ENCODE measurements at places on chromosomes 2 and 18. TPM values are rescaled to one million over a fixed set of nuclear protein-coding genes. Genes with fewer than 3 reads are reported as not detected.

DNA sequence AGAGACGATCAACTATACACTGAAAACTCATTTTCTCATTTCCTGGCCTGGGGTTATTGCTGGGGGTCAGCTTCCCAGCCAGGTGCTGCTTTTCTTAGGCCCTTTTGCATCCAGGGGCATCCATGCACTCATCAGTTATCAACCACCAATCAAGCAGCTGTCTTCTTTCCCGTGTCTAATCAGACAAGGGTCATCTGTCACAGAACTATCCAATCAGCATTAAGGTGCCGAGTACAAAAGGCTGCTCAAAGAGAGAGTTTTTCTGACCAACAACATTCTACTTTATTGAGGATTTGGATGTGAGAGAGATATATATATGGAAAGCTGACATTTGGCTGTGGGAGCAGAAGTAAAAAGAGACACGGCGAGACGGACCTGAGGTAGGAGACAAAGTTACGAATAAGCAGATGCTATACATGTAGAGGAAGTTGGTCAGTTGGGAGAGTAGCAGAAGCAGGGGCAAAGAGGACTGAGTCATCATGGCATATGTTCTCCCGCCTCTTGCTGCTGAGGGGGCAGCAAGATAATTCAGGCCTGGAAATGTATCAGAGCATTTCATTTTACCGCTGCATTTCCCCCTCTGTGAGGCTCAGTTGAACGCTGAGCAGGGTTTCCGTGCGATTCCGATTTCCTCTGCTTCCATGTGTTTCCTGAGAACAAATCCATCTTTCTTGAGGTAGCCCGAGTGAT is 129.3 kb downstream of the NUP35 start:
- no peak for DNase-seq

DNA sequence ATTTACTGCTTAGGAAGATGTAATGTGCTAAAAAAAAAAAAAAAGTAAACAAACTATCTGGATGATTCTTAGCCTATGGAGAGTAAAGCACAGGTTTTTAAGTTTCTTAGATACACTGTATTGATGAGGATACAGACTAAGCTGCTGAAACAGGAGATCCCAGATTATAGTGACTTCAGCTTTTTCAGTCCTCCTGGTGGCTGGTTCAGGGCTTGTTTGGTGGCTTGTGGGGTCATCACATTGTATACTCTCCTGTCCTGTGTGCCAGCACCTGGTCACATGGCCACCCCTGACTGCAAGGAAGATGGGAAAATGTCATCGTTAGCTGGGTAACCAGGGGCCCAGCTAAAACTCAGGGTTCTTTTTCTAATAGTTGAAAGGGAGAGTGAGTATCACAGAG is 31.4 kb downstream of the RAB31 start:
- no peak for DNase-seq

DNA sequence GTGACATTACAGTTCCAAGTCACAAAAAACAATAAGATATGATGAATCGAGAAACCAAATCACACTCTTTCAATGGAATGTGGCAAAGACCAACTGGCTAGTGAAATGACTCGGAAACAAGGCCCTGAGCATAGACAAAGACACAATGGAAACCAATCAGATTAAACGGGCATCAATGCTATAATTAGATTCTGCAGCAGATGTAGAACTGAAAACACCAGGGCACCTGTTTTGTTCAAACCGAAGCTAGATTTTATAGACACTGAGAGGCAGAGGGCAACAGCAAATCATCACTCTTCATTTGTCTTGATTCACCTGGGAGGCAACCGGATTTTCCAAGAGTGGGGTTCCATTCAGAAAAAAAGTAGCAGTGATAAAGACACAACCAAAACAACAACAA is 92.8 kb upstream of the BARD1 start:
- DNase-seq: no peak

Gene SPC25
- total RNA-seq: not detected

DNA sequence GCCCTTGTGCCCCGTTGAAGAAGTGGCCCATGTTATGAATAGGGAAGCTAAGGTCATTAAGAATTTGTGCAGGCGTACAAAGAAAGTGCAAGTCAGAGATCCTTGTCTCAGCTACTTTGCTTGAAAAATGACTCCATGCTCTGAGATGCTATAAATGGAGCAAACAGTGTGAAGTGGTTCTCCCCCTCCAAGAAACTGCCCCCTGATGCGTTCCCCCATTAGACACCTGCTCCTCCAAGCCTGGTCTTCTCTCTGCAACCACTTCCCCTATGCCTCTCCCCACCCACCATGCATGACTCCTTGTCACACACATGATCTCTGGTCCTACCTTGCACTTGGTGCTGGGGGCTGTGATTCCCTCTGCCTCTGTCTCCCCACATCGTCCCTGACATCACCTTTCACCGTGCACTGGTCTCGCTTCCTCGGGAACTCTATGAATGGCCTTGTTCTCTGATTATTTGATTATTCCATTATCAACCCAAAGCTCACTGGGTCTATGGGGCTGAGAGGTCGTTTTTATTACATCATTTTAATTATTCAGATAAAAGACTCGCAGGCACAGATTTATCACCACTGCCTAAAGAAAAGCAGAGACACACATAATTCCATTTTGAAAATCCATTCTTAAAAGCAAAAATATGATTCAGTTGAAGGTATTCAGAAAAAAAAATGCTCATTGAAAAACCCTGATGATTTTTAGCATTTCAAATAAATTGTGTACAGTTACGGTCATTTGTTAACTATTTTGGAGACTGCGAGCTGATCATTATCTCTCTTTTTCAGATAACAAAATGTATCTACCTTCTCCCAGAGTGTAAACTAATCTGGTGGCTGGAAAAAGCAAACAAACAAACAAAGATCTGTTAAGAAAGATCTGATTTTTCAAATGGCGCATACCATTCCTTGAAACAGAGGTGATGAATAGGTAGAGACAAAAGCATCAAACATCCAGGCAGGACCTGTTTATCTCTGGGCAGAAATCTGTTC is 294.9 kb downstream of the SOX11 start:
- DNase-seq: no peak

- peak; percentile 34 for DNase-seq
Observed at GRCh38 chr2:37833423-37833822, 91.7 kb upstream of the RMDN2 start.

DNA sequence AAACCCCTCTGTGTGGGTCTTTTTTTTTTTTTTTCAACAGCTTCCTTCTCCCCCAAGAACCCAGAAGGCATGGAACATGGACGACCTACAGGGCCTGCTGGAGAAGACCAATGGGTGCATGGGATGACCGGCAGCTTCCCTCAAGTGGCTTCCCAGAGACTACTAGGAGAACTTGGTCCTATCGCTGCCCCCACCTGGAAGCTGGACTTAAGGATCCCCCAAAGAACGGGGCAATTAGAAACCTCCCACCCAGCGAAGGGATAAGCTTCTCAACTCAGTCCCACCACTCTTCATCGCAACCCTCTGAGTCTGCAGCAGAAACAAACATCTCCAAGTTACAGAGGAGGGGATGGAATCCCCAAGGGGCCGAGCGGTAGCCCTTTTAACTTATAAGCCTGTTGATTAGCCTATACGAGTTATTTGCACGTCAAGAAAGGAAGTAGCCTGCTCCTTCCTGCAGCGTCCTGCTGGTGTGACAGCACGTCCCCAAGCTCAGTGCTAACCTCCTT is 1.4 kb downstream of the ACTR1B start:
- DNase-seq: no peak

DNA sequence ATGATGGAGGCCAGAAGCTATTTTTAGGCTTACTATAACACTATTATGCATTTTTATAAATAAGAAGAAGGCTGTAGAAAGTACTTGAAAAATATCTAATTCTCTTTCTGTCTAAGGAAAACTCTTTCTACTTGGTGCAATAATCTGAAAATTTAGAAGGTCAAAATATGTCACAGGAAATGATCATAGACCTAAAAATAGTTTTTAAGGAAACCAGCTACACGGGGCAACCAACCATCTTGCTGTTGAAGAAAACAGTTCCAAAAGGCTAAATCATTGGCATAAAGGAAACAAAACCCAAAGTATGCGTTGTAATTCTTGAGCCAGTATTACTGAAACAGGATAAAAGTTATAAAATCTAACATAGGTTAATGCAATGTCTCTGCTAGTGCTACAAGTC is 40.2 kb downstream of the SOCS6 start:
- DNase-seq: no peak
